Activated CD4-positive, alpha-beta T cell treated with anti-CD3 and anti-CD28 coated beads, Interleukin-2, amount 50 U/mL, for 4 hours (primary cell): ENCODE measurements at places on chromosomes 4 and X.

- no peak for DNase-seq
Measured at GRCh38 chrX:1657367-1658070, 42.7 kb downstream of the ASMT start.

- DNase-seq: no peak
Measured at GRCh38 chrX:45056428-45057145, 144.1 kb downstream of the DIPK2B start.

- DNase-seq: no peak
Measured at GRCh38 chr4:14218641-14219040, 591.1 kb upstream of the BOD1L1 start.

DNA sequence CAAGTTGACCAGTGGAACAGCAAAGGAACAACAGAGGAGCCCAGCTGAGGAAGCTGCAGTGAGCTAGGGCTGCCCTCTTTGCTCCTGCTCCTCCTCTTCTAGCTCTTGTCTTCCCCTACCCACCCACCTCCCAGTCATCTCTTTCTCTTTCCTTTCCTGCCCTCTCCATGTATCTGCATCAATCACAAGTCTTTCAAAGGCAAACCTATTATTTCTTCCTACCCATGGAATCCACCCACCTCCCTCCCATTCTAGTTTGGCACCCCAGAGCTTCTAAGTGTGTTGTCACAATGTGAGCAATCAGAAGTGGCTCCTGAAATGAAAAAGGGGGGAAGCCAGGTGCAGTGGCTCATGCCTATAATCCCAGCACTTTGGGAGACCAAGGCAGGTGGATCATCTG, 69.3 kb downstream of the TSC22D3 start:
- DNase-seq: no peak

GRCh38 chr4:128061566-128062536, 739 bp downstream of the LARP1B start:
- peak; percentile 53 for DNase-seq

DNA sequence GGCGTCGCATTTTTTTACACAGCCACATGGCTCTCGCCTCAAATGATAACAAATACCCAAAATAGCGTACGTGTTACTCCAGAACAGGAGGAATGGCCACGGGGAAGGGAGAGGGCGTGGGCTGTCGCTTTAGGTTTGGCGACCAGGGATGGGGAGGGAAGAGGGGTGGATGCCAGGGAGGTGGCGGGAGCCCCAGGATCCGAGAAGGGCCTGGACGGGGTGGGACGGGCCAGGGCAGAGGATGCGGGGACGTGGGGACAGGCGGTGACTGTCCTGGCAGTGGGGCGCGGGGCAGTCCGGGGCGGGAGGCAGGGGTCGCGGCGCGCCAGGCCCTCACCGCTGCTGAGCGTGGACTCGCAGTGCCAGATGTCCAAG, 631 bp downstream of the TMEM47 start:
- no peak for DNase-seq

DNA sequence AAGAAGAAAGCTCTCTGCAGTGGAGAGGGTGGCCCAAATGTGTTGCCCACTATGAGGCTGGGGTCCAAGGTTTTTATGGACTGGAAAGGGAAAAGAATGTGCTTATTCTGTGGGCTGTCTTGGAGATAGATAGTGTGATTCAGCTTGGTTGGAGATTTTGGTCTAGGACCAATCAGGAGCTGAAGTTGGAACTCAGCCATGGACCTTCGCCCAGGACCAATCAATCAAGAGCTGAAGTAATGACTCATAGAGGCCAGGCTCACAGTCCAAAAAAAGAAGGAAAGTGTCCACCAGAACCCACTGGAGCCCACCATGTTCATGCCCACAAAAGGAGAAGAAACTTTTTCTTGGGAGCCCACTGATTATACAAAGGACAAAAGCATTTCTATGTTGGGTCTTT, 369.5 kb downstream of the UBE2NL start:
- no peak for DNase-seq

DNA sequence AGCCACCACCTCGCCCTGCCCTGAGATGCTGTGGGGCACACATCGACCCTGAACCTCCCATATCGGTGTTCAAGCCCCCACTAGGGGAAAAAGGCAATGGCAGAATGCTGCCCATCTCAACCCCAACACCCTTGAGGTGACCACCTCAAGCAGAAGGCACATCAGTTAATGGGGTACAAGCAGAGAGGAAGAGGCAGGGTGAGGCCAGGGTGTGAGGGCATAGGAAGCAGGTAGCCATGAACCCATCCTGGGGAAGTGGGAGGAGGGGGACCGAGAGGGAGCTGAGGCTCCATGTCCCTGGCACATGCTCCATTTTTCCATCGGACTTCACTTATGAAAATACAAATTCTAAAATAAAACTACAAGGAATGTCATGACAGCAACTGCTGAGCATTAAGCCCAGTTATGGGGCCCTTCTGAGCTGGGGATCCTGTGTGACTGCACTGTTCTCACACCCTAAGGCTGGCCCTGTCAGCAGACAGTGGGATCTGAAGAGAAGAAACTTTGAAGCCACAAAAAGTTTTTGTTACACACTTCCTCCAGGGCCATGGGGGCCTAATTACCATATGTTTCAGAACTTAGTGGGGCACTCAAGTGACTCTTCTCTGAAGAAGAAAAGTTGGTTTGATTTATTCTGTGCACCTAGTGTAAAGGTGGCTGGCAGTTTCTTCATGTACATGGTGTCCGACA, 68.2 kb upstream of the FAM241A start:
- no peak for DNase-seq

DNA sequence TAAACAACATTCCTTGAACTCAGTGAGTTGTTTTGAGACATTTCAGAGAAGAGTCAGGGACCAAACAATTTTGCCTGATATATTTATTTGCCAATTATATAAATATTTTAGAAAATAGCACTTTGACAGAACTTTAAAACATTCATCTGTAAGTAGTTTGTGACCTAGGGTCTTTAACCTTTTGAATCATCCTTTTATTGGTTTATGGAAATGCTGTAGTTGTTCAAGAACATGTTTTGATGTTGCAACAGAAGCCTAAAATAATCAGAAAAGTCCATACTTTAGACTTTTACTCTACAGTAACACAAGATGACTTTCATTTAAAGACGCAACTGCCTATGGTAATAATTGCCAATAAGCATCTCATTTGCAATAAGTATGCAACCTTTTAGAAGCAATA, 43.0 kb downstream of the CXCL1 start:
- DNase-seq: no peak

GRCh38 chrX:45788315-45788714, 587.6 kb upstream of the DIPK2B start:
- no peak for DNase-seq
